ENCODE measurements at places on chromosomes 5 and 9.

DNA sequence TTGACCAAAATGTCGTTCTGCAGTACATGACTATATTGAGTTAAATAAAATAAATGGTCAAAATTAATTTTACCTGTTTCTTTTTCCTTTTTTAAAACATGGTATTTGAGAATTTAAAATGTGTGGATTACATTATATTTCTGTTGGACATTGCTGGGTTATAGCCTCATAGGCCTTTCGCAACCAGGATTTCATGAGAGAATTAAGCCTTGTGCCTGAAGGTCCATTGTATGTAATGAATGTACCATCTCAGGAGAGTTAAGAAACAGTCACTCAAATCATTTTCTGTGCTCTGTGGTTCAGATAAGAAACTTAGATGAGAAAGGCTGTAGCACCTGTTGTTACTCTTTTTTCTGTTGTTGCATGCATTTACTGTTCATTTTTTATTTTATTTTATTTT lies 103.5 kb downstream of the ANGPTL2 start:
- no peak for DNase-seq

GRCh38 chr9:115758441-115758840 lies 395.1 kb upstream of the PAPPA start:
- DNase-seq: no peak

DNA sequence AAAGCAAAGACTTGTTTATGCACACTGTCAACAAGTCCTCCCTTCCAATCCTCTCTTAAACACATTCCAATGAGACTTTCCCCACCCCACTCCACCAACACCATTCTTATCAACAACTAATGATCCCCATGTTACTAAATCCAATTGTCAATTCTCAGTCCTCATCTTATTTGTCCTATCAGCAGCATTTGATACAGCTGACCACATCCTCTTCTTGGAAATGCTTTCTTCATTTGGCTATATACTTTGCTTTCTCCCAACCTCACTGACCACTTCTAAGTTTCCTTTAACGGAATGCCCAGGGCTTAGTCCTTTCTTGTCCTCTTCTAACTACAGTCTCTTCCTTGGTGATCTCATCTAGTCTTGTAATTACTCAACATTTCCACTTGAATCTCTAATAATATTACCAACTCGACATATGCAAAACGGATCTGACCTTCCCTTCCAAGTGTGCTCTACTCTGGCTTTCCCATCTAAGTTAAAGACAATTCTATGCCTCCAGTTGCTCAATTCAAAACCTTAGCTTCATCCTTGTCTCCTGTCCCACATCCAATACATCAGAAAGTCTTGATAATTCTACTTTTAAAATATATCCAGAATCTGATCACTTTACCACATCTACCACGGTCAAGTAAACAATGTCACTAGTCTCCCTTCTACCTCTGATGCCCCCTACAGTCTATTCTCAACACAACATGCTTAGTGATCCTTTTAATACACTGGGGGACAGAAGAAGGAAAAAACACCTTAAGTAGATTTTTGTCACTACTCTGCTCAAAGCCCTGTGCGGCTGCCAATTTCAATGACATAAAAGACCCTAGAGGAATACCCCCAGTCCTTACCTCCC lies 25.5 kb downstream of the AGTPBP1 start:
- no peak for DNase-seq

GRCh38 chr9:132994410-132995120 lies 16.1 kb downstream of the GFI1B start:
- peak; percentile 29 for DNase-seq

GRCh38 chr5:149358294-149358651 lies 427 bp downstream of the PCYOX1L start:
- no peak for DNase-seq

GRCh38 chr9:124880501-124880900 lies 18.6 kb downstream of the ARPC5L start:
- DNase-seq: no peak

DNA sequence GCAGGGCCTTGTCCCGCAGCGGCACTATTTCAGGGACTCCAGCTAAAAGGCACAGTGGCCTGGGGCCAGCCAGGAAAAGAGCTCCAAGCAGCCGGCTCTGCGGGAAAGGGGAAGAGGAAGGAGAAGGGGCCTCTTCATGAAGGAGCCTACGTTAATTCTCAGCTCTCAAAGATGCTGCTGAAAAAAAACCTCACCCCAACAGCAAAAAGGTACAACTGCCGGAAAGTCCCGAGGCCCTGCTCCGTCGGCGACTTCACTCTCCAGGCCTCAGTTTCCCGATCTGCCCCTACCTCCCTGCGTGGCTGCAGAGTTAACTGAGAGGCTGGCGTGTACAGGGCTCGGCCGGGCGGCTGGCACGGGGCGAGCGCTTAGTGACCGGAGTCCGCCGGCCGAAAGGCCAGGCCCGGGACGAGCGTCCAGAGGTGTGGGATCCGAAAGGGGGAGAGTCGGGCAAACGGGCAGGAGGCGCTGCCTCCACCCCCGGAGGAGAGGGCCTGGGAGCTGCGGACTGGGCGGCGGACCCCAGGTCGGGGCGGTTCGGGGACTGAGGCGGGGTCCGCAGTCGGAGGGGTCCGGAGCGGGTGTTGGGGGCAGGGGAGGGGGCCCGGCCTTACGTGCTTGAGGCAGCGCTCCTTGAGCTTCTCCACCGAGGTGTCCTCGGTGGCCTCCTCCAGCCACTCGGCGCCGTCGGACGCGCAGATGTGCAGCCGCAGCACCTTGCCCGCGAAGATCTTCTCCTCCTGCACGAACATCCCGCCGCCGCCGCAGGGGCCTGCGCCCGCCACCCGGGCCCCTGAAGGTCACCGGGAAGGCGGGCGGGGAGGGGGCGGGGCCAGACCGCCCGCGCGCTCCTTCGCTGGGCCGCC lies 529 bp downstream of the UBAC1 start:
- DNase-seq: no peak

DNA sequence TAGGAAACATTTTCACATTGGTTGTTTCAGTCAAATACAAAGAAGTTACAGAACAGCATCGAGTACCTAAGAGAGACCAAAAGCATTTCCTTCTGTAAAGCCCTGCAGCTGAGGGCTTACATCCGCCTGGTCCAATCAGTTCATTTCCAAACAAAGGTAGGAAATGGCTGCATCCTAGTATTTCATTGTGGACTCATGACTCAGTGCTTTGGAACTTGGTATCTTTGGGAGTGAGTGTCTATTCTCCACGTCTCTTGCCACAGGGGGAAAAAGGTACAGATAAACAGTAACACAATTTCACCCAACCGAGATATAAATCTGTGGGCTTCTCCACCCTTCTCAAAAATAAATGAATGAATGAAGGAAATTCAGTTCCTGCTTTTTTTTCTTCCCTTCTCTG lies 75.4 kb downstream of the NFIB start:
- DNase-seq: peak; percentile 83

GRCh38 chr9:70816316-70816715 lies 305.1 kb downstream of the TRPM3 start:
- DNase-seq: no peak

DNA sequence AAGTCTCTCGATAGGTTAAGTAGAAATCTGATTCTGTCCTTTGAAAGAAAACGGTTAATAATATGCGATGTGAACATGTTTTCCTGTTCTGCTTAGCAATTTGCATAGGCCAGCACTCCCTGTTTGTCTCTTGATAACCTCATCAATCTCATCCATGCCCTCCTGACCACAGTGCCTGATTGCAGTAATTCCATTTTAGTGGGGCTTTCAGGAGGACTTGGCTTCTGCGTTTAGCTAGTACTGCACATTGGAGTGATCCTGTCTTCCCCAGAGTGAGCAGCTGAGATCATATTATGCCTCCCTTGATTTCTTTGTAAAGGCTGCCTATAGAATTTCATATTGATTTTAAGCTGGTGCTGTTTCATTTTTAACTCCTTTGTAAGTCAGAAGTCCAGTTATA lies 335.9 kb upstream of the ISL1 start:
- DNase-seq: no peak

DNA sequence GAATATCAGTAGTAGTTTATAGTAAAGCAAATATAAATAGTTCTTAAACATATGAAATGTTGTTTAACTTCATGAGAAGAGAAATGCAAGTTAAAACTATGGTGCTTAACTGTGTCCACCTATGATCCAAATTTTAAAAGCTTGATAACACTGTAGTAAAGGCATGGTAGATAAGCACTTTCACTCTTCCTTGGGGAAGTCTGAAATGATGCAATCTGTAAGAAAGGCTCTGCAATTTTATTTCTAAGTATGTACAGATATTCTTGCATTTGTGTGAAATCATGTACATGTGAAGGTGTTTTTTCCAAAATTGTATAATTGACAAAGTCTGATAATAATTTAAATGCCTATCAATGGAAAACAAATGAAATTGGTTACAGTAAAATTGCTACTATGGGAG lies 66.9 kb downstream of the SYK start:
- no peak for DNase-seq

- DNase-seq: no peak
Observed at GRCh38 chr9:90517103-90517502, 125.5 kb downstream of the DIRAS2 start.

GRCh38 chr5:180074462-180074861 lies 2.9 kb upstream of the RNF130 start:
- DNase-seq: no peak

DNA sequence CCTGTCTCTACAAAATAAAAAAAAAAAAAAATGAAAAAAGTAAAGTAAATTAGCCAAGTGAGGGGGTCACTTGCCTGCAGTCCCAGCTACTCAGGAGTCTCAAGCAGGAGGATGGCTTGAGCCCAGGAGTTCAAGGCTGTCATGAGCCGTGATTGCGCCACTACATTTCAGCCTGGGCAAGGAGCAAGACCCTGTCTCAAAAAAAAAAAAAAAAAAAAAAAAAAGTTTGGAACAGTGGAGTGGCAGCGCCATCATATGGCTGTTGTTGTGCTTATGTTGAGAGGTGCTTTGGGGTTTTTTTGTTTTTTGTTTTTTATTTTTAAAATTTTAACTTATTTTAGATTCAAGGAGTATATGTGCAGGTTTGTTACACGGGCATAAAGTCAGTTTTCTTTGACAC lies 3.6 kb downstream of the BRIX1 start:
- DNase-seq: no peak

GRCh38 chr5:42912184-42912798 lies 100.6 kb upstream of the SELENOP start:
- peak; percentile 73 for DNase-seq

DNA sequence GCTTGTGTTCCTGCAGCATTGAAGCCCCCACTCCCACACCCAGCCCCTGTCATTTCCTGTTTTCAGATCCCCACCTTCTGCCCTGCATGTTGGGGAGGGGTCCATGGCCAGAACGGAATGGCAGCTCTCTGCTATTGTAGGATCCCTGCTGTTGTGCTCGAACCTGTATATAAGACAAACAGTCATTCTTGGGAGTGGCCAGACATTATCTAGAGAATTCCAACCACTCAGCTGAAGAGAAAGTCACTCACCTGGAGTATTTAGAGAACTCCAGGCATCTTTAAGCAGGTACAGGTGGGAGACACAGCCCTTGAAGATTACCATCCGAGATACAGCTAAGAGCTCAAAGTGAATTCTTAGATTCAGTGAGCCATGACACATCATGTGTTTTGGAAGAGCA lies 96.1 kb downstream of the C9orf152 start:
- no peak for DNase-seq

GRCh38 chr9:119071636-119072035 lies 297.6 kb downstream of the BRINP1 start:
- no peak for DNase-seq

GRCh38 chr9:137590123-137590468 lies 216 bp downstream of the ZMYND19 start:
- DNase-seq: no peak

GRCh38 chr5:53164478-53165165 lies 55.1 kb upstream of the MOCS2 start:
- no peak for DNase-seq

DNA sequence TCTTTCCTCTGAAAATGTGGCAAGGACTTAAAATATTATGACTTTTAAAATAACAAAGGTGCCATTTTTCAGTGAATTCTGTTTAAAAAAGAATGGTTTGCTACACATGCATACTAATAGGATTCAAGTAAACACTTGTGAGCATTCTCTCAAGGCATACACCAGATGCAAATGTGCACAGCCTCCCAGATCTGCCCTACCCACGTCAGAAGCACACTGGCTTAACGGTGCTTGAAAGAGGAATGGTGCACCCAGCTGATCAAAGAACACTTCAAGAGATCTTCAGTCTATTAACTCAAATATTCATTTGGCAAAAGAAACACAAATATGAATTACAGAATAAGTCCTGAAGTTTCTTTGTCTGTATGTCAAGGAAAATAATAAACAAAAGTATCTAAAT lies 15.8 kb downstream of the GABRB2 start:
- DNase-seq: no peak

DNA sequence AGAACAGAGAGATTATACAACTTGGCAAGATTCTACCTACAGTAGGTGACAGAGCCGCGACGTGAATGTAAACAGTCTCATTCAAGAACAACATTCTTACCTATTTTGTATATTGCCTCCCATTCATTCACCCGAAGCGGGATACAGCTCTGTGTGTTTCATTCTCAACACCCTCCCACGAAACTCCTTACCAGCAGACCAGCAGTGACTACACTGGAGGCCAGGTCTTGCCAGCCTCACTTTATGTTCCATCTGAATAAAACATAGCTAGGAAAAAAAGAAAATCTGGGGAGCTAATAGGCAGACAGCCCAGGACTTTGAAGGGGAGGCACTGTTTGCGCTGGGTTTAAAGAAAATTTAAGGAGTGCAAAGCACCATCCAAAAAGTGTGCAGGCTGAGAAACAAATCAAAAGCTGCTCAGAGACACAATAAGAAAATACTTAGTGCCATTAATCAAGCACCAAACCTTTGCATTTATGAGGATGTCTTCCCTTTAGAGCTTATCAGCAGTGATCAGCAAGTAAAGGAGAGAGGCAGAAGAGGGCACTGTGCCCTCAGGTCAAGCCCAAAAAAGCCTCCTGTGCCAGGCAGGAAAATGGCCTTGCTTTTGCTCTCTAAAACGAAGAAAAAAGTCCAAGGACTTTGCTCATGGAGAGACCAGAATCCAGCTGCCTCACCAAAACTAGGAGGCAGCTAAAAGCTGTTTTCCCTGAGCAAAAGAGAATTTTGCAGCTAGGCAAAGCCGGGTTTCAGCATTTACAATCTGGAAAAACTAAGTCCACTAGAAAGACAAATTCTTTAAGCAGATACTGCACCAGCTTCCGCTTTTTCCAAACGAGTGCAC lies 295.1 kb downstream of the BNC2 start:
- no peak for DNase-seq

DNA sequence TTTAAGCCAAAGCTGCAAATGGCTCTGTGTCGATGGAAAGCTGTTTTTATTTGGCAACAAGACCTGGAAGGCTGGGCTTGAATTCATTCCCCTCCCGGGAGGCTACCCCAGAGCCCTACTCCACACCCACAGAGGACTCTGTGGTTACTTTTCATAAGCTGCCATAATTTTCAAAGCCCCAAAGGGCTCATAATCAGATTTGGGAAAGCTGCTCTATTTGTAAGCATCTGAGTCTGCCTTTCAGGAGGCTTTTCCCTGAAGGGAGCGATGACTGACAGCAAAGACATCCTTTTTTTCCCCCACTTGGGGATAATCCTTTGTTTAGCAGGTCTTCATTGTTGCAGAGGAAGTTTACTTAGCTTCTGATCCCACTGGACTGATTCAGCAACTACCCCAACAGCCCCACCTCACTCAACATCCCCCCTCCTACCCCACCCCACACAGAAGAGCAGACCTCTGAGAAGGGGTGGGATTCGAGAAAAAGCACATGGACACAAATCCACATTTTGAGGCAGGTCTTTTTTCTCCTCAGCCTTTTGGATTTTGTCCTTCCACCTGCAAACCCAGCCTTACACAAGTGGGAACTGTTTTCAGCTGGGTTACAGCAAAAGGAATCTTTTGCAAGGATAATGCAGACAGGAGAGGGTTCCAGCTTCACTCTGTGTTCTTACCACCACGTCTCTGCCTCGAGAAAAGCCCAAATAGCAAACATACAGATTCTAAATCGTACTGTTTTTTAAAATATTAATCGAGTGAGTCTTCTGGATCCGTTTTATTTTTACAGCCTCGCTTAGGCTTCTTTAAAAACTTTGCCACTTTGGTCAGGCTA lies 244.4 kb upstream of the TUT7 start:
- no peak for DNase-seq
